ENCODE measurements at places on chromosomes 1 and 21. TPM values are rescaled to one million over a fixed set of nuclear protein-coding genes. Genes with fewer than 3 reads are reported as not detected.

GRCh38 chr21:29989634-29990234, 49.9 kb upstream of the GRIK1 start:
- no peak overlapping the region for H3K27ac ChIP-seq
- H3K4me3 ChIP-seq: no peak overlapping the region
- H3K4me1 ChIP-seq: no peaks in the 10 kb centered on the region
- no peaks in the 10 kb centered on the region for H3K27me3 ChIP-seq
- DNase-seq: no peak

NMNAT2 gene
- total RNA-seq: 76.4 TPM

EFNA3 gene
- total RNA-seq: 14.6 TPM

- no peaks in the 10 kb centered on the region for H3K4me1 ChIP-seq
- DNase-seq: no peak
- no peak overlapping the region for H3K4me3 ChIP-seq
- peaks cover 4% of the 10 kb centered on the region for H3K36me3 ChIP-seq
- H3K27me3 ChIP-seq: no peaks in the 10 kb centered on the region
- no peak overlapping the region for H3K27ac ChIP-seq
These were observed 26.9 kb upstream of the WNT4 start for GRCh38 chr1:22169816-22170215.

CDK18 gene
- 1.7 TPM for total RNA-seq

GRCh38 chr21:35658242-35658641, 402.1 kb downstream of the SETD4 start:
- no peaks in the 10 kb centered on the region for H3K36me3 ChIP-seq
- peaks cover 2% of the 10 kb centered on the region for H3K4me1 ChIP-seq
- H3K4me3 ChIP-seq: no peak overlapping the region
- no peaks in the 10 kb centered on the region for H3K27me3 ChIP-seq
- no peak overlapping the region for H3K27ac ChIP-seq

DNA sequence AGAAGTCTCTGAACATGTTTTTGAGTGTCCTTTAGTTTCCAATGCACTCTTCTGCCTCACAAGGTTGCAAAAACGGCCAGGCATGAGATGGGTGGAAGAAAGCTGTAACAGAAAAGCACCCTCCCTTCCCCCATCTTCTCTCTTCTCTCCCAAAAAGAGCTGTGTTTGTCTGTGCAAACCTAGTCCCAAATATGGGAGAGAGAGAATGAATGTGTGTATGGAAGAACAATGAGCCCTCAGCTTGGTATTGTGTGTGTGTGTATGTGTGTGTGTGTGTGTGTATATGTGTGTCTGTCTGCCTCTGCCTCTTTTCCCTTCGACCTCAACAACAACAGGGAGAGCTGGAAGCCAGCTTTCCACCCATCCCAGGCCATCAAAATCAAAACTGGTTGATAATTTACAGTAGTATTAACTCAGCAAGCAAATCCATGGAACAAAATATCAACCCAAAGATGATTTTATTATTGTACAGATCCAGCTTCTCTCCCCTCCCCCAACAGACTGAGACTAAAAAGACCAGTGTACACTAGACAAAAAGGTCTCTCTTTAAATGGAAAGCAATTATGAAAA, 1.8 kb downstream of the RERE start:
- DNase-seq: no peak
- peaks cover 20% of the 10 kb centered on the region for H3K27me3 ChIP-seq
- H3K4me1 ChIP-seq: peaks cover 28% of the 10 kb centered on the region
- no peaks in the 10 kb centered on the region for H3K36me3 ChIP-seq

- DNase-seq: no peak
- peaks cover 6% of the 10 kb centered on the region for H3K27me3 ChIP-seq
- no peak overlapping the region for H3K27ac ChIP-seq
- H3K4me1 ChIP-seq: no peaks in the 10 kb centered on the region
- H3K36me3 ChIP-seq: no peaks in the 10 kb centered on the region
These were observed 25.8 kb downstream of the ABCA4 start for GRCh38 chr1:94095112-94095637.

C1orf167 gene
- not detected for total RNA-seq

GRCh38 chr1:39759436-39759726, 11.8 kb downstream of the OXCT2 start:
- H3K27me3 ChIP-seq: peaks cover 3% of the 10 kb centered on the region
- no peak for DNase-seq
- H3K27ac ChIP-seq: no peak overlapping the region
- peaks cover 10% of the 10 kb centered on the region for H3K36me3 ChIP-seq
- H3K4me1 ChIP-seq: peaks cover 4% of the 10 kb centered on the region

ZBTB7B gene
- total RNA-seq: 8.1 TPM

- H3K36me3 ChIP-seq: no peaks in the 10 kb centered on the region
- H3K4me3 ChIP-seq: no peak overlapping the region
- no peak overlapping the region for H3K27ac ChIP-seq
These were observed 124.6 kb downstream of the OLFML2B start for GRCh38 chr1:161899091-161899490.

CEPT1 gene
- total RNA-seq: 35.6 TPM

LYPD8 gene
- total RNA-seq: not detected

- DNase-seq: no peak
- no peak overlapping the region for H3K27ac ChIP-seq
- H3K4me1 ChIP-seq: no peaks in the 10 kb centered on the region
- no peaks in the 10 kb centered on the region for H3K36me3 ChIP-seq
- H3K27me3 ChIP-seq: no peaks in the 10 kb centered on the region
- no peak overlapping the region for H3K4me3 ChIP-seq
These were observed 1477.6 kb downstream of the KCNT2 start for GRCh38 chr1:195130598-195130997.

DNA sequence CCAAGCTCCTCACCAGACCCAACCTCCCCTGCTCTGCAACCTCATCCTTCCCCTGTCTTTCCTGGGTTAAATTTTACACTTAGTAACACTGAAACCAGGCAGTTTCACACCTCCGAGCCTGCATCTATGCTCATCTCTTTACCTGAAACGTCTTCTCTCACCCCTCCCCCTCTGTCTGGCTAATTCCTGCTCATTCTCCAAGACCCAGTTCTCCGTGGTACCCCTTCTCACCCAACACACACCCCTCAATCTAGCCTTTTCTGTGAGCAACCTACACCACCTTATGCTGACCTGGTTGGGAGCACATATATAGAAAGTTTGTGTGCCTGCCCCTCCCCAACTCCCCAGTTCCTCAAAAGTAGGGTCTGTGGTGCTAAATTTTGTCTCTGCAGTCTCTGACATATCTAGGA, 3.7 kb upstream of the KIAA1614 start:
- DNase-seq: no peak
- H3K27me3 ChIP-seq: peaks cover 6% of the 10 kb centered on the region
- H3K4me1 ChIP-seq: peaks cover 12% of the 10 kb centered on the region
- H3K27ac ChIP-seq: no peak overlapping the region
- no peak overlapping the region for H3K4me3 ChIP-seq
- no peaks in the 10 kb centered on the region for H3K36me3 ChIP-seq

DNA sequence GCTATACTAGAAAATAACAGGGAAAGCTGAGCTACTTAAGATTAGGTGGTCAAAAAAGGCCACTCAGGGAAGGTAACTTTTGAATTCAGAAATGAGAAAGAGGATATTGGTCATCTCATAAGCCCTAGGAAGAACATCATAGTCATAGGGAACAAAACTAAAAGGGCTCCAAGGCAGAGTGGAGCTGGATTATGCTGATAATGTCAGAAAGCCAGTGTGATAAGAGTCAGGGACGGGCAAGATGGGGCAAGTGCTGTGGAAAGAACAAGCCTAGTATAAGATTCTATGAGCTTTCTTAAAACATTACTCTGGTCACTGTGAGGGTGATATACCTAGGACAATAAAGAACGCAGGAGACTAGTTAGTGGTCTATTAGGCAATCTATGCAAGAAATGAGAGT, 106.6 kb downstream of the DUSP10 start:
- H3K27me3 ChIP-seq: no peaks in the 10 kb centered on the region
- H3K36me3 ChIP-seq: no peaks in the 10 kb centered on the region
- DNase-seq: no peak
- H3K27ac ChIP-seq: no peak overlapping the region
- no peak overlapping the region for H3K4me3 ChIP-seq

DNA sequence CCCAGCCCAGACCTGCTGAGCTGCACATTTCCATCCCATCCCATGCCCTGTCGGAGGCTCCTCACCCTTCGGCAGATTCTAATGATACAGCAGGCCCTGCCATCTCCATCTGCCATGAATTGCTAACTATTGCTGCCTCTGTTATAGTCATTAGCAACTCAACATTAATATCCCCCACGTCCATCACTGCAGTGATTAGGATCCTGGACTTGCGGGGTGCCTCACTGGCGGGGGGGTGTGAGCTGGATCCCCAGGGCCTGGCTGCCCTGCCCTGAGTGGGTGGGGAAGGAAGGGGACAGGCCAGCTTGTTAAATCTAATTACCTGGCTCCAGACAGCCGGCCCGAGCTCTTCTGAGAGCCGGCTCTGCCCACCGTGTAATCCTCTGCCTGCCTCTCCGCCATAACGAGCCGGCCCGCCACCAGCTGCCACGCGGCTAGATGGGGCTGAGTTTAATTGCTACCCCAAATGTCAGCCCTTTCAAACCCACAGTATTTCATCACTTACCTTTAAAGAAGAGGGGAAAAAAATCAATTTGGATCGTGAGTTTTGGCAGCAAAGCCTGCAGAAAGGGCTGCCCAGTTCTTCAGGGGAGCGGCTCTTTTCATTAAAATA, 227.3 kb upstream of the CSF3R start:
- H3K27me3 ChIP-seq: peaks cover 5% of the 10 kb centered on the region
- no peak overlapping the region for H3K4me3 ChIP-seq
- no peaks in the 10 kb centered on the region for H3K36me3 ChIP-seq
- H3K27ac ChIP-seq: peak overlapping the region; percentile 63
- H3K4me1 ChIP-seq: peaks cover 8% of the 10 kb centered on the region
- DNase-seq: peak; percentile 45

COL6A1 gene
- 407 TPM for total RNA-seq

GRCh38 chr21:36890086-36890485, 76.4 kb downstream of the HLCS start:
- no peak for DNase-seq
- peaks cover 4% of the 10 kb centered on the region for H3K36me3 ChIP-seq
- H3K27me3 ChIP-seq: peaks cover 3% of the 10 kb centered on the region
- H3K27ac ChIP-seq: no peak overlapping the region

DNA sequence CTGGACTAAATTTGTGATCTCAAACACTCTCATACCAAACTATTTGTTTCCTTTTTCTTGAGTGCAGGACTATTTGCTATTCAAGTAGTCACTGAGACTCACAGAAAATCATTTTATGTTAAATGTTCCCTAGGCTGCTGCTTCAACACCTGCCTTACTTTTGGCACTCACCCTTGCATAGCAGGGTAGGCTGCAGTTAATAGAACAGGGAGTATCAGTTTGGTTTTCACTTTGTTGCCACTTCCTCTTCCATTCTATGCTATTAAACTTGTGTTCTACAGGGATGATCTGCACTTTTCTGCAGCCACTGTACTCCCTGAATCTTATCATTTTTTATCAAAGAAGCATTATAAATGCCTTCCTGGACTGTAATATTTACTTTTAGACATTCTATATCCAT, 148.7 kb upstream of the PRMT6 start:
- H3K27me3 ChIP-seq: no peaks in the 10 kb centered on the region
- H3K27ac ChIP-seq: no peak overlapping the region
- DNase-seq: no peak
- no peaks in the 10 kb centered on the region for H3K4me1 ChIP-seq

TRIM46 gene
- total RNA-seq: 30.4 TPM

RGS4 gene
- total RNA-seq: 31.6 TPM

GRCh38 chr1:43979528-43980254, 681 bp downstream of the B4GALT2 start:
- H3K27ac ChIP-seq: peak overlapping the region; percentile 73
- H3K36me3 ChIP-seq: peaks cover 9% of the 10 kb centered on the region
- H3K4me3 ChIP-seq: peak overlapping the region; percentile 91
- DNase-seq: peak; percentile 63
- peaks cover 21% of the 10 kb centered on the region for H3K4me1 ChIP-seq

DNA sequence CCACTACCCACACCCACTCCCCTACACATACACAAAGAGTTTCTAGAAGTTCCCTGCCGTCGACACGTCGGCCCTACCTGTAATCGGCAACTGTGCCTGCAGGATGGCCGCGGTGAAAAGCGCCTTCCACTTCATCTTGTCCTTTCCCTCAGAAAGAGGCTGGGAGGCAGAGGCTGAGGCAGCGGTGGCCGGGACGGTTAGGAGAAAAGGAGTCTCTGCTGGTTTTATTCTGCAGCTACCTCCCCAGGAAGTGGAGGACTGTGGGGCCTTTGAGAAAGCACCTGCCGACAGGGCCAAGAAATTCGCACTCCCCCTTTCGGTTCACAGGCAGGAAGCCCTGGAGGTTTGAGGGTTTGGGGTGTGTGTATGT, at the start of gene CD247:
CD247 (minus strand) TSS at position 199 of the 370 bp plus-strand sequence; CDS start at position 135, 64 bp downstream.
- H3K4me3 ChIP-seq: no peak within 1 kb of the TSS
- H3K36me3 ChIP-seq: peaks cover 5% of the 10 kb centered on the region
- no peak within 1 kb of the TSS for H3K27ac ChIP-seq
- H3K27me3 ChIP-seq: no peaks in the 10 kb centered on the region
- DNase-seq: no peak
- H3K4me1 ChIP-seq: peaks cover 2% of the 10 kb centered on the region

DNA sequence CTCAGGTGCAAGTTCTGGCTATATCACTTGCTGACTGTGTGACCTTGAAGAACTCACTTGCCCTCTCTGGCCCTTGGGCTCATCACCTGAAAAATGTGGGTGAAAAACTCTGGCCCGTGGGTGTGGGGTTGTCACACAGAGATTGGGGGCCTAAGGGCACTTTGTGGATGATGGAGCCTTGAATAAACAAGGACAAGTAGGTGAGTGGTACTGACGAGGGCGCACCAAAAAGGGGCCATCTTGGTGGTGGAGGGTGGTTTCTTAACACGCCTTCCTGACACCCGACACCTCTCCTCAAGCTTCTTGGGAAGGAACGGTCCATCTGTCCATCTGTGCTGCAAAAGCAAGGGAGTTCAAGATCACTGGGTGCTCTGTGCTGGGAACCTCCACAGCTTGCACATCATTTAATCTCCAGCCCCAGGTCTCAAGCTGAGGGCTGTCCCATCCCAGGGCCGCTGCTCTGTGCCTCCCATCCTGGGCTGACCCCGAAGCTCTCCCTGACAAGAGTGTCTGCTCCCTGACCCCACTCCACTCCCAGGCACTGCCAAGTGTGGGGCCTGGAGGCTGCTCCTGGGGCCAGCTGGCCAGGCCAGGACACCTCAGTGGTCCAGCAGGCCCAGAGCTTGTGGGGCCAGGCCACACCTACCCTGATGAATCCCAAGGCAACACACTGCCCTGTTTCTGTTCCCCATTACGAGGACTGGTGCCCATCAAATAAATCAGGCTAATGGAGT, 97.3 kb downstream of the GLIS1 start:
- DNase-seq: no peak
- H3K4me1 ChIP-seq: peaks cover 15% of the 10 kb centered on the region
- H3K36me3 ChIP-seq: no peaks in the 10 kb centered on the region
- no peak overlapping the region for H3K27ac ChIP-seq
- H3K27me3 ChIP-seq: peaks cover 4% of the 10 kb centered on the region

SYTL1 gene
- 3.2 TPM for total RNA-seq

GRCh38 chr1:207651583-207651982, 6.7 kb downstream of the CR1L start:
- no peak for DNase-seq
- no peak overlapping the region for H3K4me3 ChIP-seq
- peaks cover 3% of the 10 kb centered on the region for H3K27me3 ChIP-seq
- no peak overlapping the region for H3K27ac ChIP-seq
- no peaks in the 10 kb centered on the region for H3K36me3 ChIP-seq
- peaks cover 4% of the 10 kb centered on the region for H3K4me1 ChIP-seq

Measured in glutamatergic neuron (in vitro differentiated cells).